ENCODE measurements at places on chromosomes 11 and 22. TPM values are rescaled to one million over a fixed set of nuclear protein-coding genes. Genes with fewer than 3 reads are reported as not detected.

The SPTBN2 gene
- total RNA-seq: 26.4 TPM

- DNase-seq: no peak
Measured at GRCh38 chr22:36285545-36285944, 32.6 kb downstream of the APOL1 start.

The NAALAD2 gene
- total RNA-seq: 1.8 TPM

The OR51E2 gene
- total RNA-seq: not detected

- no peak for DNase-seq
Measured at GRCh38 chr11:94128291-94128745, 323 bp upstream of the PANX1 start.

DNA sequence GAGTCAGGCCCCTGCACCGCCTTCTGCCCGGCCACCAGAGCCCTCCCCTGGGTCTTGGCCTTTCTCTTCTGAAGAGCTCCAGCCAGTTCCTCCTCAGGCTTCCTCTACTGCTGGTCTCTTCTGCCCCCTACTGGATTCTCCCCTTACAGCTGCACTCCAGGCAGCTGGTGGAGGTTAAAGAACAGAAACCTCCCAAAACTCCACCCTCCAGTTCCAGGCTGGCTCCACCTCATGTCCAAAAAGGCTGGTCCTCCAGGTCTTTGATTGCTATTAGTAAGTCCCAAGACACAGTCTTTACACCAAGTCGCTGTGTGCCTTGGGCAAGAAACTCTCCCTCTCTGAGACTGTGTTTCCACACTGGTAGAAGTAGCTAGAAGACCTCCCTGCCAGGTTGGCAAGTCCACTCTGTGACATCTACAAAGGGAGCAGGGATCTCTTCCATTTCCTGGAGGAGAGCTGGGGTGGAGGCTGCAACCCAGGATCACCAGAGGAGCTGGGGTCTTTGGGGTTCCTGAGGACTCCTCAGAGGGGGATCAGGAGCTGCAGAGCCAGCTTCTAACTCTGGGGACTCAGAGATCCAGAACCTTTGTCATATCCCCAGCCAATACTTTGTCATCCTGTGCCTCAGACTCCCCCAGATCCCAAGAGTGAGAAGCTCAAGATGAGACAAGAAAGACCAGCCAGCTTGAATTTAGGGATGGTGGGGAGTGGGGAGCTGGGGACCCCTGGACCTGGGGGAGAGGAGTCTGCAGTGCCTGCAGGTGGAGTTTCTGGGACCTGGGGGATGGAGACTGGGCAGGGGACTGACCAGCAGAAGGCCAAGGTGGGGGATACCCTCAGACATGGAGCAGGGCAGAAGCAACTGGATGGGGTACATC, 3.4 kb upstream of the IGLL5 start:
- peak; percentile 65 for DNase-seq

The PAMR1 gene
- 14.4 TPM for total RNA-seq

DNA sequence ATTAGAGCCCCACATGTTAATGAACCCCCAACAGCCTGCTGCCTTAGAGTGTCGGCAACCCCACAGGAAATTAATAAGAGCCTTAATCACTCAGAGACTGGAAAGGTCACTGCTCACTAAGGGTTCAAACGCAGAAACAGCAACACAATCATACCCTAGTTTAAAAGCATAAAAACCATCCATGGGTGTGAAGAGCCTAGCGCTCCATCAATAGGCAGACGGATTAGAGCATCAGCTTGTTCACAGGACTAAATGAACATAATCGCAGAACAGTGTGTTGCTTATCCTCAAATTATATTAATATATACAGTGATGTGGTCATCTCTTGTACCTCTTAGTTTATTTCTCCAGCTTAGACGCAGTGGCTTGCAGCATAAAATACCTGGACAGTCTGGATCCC, 720.7 kb downstream of the OPCML start:
- no peak for DNase-seq

The OR4A5 gene
- total RNA-seq: not detected

DNA sequence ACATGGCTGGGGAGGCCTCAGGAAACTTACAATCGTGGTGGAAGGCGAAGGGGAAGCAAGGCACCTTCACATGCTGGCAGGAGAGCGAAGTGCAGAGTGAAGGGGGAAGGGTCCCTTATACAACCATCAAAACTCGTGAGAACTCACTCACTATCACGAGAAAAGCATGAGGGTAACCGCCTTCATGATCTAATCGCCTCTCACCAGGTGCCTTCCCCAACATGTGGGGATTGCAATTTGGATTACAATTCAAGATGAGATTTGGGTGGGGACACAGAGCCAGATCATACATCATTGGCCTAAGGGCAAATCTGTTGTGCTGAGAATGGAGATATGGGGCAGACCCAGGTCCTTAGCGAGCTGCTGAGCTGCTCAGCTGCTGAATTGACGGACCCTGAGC, 13.1 kb downstream of the C1QTNF6 start:
- DNase-seq: no peak

The PLAAT5 gene
- total RNA-seq: 4.6 TPM

DNA sequence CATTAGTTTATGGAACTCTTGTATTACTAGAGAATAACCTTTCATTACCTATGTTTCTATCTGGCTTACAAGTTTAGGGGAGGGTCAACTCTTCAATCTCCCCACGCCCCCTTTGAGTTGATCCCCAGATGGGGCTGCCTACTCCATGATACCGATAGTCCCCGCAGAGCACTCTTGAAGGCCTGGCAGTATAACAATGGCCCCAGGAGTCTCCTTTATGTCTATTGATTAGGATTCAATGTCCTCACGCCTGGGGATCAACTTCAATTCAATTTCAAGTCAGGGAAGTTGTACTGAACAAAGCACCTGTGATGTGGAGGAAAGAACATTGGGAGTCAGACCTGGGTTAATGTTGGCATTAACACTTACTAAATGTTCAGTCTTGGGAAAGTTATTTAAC, 520.2 kb downstream of the METTL15 start:
- DNase-seq: no peak

DNA sequence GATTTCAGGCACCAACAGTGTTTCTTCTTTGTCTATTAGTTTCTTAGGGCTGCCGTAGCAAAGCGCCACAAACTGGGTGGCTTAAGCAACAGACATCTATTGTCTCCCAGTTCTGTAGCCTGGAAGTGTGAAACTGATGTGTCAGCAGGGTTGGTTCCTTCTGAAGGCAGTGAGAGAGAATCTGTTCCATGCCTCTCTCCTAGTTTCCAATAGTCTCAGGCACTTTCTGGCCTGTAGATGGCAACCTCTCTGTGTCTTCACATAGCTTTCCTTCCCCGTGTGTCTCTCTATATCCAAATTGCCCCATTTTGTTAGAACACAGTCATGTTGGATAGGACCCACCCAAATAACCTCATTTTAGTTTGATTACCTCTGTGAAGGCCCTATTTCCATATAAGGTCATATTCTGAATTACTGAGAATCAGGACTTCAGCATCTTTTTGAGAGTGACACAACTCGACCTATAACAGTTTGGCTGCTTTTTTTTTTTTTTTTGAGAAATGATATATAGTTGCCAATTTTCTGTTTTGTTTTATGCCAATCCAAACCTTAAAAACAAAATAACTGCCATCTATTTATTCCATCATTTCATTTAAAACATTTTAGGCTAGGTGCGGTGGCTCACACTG, 108.2 kb downstream of the SLC36A4 start:
- DNase-seq: no peak

DNA sequence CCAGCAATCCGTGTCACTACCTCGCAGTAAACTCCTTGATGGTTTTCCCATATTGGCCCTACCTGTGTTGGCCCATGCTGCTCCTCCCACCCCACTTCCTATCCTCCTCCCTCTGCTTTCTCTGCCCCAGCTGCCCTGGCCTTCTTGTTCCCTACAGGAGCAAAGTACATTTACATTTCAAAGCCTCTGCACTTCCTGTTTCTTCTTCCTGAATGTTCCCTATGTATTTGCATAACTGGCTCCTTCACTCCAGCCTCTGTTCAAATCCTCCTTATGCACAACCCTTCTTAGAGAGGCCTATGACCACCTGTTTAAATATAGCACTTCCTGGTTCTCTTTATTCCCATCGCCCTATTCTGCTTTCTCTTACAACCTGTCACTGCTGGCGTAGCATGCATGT, 62.2 kb downstream of the PARVA start:
- no peak for DNase-seq

Measured in left lung (tissue), 14 donors.